CD4-positive, alpha-beta T cell treated with Interleukin-17A for 4 hours (primary cell): ENCODE measurements at places on chromosomes 3 and 15.

DNA sequence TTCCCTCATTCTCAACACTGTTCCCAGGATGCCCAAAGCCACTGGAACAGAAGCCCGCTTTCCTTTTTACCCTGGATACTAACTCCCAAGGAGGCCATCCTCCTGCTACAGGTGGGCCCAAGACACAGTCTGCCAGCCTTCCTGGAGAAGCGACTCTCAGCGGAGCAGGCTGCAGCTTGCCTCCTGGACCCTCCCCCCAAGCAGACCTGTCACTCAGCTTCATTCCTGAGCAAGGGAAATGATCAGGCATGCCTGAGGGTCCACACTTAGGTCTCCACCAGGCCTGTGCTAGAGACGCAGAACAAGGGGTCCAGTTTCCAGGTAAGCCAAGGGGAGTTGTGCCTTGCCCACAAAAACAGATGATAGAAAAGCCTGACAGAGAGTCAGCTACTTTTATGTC, 62.8 kb downstream of the SLCO2A1 start:
- DNase-seq = no peak

DNA sequence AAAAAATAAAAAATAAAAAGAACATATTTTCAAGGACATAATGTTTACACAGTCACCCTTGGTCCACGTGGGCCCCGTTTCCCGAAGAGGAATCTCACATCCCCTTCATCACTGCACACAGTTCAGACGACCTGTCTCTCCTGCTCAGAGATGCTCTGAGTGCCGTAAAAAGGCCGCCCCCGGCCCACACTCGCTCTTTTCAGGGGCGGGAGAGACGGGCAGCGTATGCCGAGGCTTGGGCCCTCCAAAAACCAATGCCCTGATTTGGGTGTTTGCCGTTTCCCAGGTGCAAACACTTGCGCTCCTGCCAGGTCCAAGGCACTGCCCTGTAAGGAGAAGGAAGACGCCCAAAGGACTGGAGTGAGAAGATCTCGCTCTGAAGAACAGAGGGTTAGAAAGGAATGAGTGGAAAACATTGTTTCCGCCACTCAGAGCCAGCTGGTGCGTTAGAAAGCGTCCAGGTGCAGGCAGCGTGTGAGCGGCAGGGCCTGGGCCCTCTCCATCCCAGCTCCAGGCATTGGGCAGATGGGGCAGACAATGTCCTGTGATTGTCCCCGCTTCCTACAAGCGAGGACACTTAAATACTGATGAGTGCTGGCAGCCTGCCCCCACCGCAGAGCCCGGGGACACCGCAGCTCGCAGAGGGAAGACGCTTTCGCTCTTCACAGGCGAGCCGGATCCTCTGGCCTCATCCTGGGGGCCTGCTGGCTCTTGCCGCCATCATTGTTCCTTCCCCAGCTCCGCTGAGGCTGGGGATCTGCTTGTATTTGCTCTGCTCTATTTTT, 53.2 kb downstream of the NIPA2 start:
- no peak for DNase-seq

DNA sequence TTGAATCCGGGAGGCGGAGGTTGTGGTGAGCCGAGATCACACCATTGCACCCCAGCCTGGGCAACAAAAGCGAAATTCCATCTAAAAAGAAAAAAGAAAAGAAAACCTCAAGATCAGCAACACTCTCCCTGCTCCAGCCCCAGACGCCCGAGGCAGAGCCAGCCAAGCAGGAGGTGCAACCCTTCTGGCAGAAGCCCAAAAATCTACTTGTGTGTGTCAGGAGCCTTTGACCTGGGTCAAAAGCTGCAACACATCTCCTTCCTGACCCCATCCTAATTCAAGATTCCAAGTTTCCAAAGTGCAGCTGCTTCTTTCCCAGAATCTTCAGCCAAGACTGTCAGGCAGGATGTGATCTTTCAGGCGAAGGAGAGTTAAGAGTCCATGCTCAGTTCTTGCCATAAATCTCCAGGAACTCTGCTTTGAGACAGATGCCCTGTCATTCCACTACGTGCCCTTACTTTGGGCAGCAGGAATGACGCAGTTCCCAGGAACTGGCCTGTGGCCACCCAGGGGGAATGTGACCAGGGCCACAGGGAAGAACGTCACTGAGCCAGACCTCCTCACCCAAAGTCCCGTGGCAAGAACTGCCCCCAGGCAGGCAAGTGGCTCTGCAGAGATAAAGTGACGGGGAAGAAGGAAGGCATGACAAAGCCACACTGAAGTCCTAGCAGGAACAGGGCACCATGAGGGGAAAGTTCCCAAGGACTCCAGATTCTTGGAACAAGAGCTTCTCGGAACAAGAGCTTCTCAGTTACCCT, 39.4 kb downstream of the SH3BP5 start:
- DNase-seq = no peak

DNA sequence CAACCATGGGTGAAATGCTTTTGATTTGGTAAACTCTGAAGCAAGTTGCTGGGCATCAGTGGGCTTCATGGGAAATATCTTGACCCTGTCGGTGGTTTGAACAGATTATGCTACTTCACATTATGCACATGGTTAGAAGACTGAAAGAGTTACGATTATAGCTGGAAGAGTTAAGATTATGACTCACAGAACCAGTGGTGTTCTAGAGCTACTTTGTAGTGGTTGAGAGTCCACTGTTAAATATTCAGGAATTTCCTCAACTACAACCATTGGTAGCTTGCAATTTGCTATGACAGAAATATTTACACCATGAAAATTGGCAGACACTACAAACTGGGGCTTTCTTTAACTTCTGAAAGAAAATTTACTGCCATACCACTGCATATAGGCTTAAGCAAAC, 99.3 kb downstream of the GADL1 start:
- DNase-seq = no peak

- DNase-seq = no peak
Measured at GRCh38 chr15:88077296-88078020, 179.1 kb downstream of the NTRK3 start.
